ENCODE measurements at places on chromosomes 11 and 22.

DNA sequence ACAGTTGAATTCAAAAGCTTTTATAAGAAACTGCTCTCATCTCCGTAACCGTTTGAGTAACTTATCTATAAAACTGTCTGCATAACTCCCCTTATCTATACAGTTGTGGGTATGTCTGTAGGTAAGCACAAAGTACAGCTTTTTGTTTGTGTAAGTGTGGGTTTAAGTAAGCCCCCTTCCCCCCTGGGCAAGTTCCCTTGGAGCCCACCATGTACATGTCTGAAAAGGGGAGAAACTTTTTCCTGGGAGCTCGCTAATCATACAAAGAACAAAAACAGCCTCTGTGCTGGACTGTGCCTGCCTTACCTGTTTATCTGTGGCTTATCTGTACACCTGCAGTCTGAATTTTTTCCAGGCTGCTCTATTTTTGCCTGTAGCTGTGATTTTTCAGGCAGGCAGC is 36.3 kb upstream of the TMEM45B start:
- DNase-seq, result no peak

- DNase-seq, result no peak
Observed at GRCh38 chr11:2185324-2186085, 13.9 kb upstream of the TH start.

GRCh38 chr22:30228509-30229359 is 17.8 kb downstream of the LIF start:
- no peak for DNase-seq

DNA sequence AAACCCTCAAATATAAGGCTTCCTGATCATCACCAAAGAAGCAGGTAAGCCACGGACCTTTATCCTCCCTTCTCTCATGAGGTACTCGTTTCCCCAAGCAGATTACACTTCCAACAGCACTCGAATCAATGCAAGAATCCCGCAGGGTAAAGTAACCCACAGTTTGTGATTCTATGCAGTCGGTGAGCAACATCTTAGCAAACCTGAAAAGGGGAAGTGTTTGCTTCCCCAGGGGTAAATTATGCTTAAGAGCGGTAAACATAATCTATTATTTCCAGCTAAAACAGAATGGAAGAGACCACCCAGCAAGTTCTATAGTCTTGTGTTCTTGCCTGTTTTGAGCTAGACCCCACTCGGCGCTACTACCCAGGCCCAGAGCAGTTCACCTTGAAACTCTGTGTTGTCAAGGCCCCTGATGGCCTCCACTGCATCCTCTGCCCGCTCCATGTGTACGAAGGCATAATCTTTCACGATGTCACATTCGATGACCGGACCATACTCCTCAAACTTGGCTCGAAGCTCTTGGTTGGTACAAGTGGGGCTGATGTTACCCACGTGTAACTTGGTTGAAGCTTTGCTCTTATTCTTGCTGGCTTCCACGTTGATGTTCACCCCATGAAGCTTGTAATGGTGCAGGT is 1.3 kb downstream of the RBM4B start:
- no peak for DNase-seq

GRCh38 chr11:94731880-94732601 is 36.1 kb upstream of the AMOTL1 start:
- DNase-seq, result no peak

GRCh38 chr11:66845876-66846212 is 2.6 kb downstream of the RCE1 start:
- no peak for DNase-seq

- no peak for DNase-seq
Observed at GRCh38 chr22:46830841-46831240, 68.4 kb downstream of the TBC1D22A start.

GRCh38 chr22:19719050-19719482 is 4.3 kb upstream of the GP1BB start:
- no peak for DNase-seq

- DNase-seq, result no peak
Observed at GRCh38 chr11:45648931-45649330, 16.5 kb downstream of the CHST1 start.

- DNase-seq, result no peak
Observed at GRCh38 chr11:85751724-85752123, 59.2 kb downstream of the SYTL2 start.

- DNase-seq, result peak; percentile 42
Observed at GRCh38 chr22:38317995-38318715, 922 bp upstream of the CSNK1E start.

GRCh38 chr11:78290293-78291176 is 101.8 kb downstream of the USP35 start:
- DNase-seq, result no peak

- DNase-seq, result no peak
Observed at GRCh38 chr11:123122852-123123251, 60.9 kb upstream of the HSPA8 start.

- no peak for DNase-seq
Observed at GRCh38 chr22:26949193-26949592, 291.8 kb downstream of the MIAT start.

DNA sequence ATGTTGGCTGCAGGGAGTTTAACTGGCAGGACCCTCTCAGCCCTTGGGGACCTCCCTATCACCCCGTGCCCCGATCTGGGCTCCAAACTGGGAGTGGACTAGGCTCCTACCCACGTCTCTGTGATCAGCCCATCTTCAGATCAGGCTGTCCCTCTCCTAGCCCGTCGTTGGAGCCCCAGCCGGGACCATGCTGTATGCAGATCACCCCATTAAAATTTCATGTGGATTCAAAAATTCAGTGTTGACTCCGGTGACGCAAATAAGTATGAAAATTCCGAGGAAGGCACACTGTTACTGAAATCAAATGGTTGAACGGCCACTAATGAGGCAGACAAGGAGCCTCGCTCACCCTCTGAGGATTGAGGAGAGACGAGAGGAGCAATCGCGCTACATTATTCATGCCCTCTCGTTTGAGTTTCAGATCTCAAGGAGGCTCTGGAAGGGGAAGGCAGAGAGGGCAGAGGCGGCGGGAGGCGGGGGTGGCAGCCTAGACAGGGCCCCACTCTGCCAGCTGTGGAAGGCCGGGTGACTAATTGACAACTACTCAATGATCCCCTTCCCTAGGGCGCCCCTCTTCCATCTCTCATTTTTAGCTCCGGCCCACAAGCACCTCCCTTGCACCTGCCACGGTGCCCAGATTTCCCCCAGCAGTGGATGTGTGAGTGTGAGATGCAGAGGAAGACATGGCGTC is 255.4 kb downstream of the MIAT start:
- no peak for DNase-seq

GRCh38 chr11:78586452-78587046 is 11.9 kb upstream of the NARS2 start:
- no peak for DNase-seq

DNA sequence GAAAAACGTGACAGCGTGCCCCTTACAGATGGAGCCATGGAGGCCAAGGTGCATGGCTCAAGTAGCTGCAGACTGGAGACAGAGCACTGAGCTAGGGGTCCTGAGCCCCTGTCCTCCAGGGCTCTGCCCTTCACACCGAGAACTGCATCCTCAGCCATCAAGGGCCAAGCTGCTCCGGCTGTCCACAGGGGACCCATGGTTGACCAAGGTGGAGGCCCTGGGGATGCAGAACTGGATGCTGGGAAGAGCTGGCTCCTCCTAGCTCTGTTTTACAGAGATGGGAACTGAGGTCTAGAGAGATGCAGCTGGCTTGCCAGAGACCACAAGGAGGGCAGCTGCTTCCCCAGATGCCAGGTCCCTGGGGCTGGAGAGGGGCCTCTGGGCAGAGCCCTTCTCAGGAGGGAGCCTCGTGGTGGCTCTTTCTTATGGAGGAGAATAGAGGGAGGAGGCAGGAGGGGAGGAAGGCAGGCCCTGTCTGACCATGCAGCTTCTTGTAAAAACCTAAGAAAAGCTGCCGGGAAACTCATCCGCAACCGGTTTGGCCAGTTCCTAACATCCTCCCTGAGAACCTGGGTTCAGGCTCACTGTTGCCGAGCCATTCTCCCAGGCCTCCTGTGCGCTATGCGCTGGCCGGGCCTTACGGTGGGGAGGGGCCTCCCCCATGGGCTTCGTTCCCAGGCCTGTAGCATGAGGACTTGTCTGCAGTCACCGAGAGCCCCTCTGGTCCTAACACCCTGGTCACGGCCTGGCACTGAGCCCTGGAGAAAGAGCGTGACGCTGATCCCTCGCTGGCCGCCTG is 80.6 kb downstream of the WNT7B start:
- no peak for DNase-seq

DNA sequence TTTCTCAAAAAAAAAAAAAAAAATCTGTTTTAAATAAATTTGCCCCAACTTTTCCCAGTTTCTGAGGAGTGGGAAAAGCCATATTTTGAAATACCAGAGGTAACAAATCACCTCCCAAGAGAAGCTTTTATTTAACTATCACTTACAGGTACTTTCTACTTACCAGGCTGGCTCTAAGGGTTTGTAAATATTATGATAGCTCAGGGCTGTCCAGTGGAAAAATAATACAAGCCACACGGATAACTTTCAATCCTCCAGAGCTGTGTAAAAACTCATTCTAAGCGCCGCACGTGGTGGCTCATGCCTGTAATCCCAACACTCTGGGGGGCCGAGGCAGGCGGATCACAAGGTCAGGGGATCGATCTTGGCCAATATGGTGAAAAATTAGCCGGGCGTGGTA is 5.6 kb upstream of the SEC14L4 start:
- DNase-seq, result no peak

GRCh38 chr11:2451916-2452315 is 7.1 kb downstream of the KCNQ1 start:
- no peak for DNase-seq

DNA sequence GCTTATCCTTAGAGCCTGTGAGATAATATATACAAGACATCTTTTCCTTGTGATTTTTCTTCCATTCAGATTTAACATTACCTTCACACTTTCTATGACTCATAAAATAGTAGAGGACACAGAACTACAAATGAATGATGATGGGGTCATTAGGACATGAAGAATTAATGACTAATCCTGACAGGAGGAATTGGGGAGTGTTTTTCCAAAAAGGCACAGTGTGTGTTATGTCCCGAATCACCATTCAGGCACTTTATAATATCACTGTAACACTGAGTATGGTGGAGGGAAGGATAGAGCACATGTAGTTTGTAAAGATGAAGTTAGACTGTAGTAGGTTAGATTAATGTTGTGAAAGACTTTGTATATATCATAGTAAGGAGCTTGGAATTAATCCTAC is 391.3 kb downstream of the JRKL start:
- DNase-seq, result no peak

DNA sequence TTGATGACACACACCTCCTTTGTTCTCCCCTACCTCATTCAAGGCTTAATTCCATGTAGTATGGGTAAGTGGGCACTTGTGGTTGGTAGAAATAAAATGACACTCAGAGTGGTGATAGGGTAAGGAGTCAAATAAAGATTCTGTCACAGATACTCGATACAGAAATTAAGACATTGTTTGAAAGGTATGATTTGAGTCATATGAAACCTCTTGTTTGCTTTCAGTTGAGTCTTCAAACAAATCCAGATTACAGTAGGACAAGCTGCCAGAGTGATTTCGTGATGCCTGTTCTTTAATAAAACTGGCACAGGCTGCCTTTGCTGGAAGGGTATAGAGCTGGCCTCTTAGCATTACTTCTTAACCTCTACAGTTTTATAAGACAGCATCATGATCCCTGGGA is 182.4 kb downstream of the SPON1 start:
- DNase-seq, result no peak

DNA sequence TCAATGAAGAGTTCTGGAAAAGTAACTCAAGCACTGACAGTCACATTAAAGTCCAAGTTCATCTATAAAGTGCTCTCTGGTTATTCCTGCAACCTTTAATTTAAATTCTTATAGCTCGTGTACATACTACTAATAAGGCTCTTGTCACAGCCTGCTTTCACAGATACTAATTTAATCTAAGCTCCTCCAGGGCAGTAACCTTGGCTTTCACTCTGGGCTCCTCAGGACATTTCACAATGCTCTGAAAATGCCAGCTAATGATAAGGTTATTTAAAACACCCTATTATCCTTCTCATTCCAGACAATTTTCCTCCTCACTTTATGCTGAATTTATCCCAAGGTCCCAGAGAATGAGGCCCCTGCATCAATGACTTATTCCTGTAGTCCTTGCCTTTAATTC is 242.7 kb upstream of the CCDC90B start:
- no peak for DNase-seq

GRCh38 chr22:38220163-38220562 is 18.4 kb downstream of the MAFF start:
- no peak for DNase-seq

Data from cerebellum (tissue), 4 donors.